Stimulated activated CD4-positive, alpha-beta T cell treated with anti-CD3 and anti-CD28 coated beads, Interleukin-1b, Interleukin-23, amount 100 ng/mL, for 1 hour (primary cell): ENCODE measurements at places on chromosomes 12 and 14.

DNA sequence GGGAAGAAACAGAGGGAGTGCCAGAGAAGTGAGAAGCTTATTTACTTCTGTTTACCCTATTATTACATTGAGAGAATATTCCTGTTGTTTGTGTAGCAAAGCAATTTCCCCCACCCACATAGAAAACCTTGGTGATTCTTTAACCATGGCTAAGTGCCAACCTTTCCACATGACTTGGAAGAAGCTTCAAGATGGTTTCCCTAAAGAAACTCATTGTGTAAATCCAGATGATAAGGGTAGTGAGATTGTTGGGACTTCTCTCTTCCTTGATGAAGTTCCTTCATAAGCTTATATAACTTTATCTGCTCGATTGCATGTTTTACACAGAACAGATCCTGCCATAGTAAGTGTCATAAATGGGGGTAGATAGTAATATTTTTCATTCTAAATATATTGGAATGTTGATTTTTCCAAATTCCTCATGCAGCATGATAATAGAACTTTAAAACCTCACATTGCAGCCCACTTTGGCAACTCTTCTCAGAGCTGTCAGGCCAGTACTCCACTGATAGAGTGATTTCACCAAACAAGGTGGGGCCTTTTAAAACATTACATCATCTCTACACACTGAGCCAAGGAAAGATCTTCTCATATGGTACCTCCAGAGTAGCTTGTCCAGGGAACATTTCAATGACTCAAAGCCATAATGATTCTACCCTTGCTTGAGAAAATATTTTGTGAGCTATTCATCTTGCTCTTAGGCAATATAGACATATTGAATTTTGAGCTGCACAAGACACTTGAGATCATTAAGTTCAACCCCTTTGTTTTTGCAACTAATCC is 47.8 kb upstream of the KIF21A start:
- DNase-seq: no peak

DNA sequence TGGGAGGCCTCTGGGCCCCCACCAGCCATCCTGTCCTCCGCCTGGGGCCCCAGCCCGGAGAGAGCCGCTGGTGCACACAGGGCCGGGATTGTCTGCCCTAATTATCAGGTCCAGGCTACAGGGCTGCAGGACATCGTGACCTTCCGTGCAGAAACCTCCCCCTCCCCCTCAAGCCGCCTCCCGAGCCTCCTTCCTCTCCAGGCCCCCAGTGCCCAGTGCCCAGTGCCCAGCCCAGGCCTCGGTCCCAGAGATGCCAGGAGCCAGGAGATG is 729 bp upstream of the GAPDH start:
- no peak for DNase-seq

- no peak for DNase-seq
Observed at GRCh38 chr12:117850048-117850447, 118.7 kb downstream of the KSR2 start.

GRCh38 chr12:95788637-95789036 is 1.9 kb downstream of the NTN4 start:
- no peak for DNase-seq

DNA sequence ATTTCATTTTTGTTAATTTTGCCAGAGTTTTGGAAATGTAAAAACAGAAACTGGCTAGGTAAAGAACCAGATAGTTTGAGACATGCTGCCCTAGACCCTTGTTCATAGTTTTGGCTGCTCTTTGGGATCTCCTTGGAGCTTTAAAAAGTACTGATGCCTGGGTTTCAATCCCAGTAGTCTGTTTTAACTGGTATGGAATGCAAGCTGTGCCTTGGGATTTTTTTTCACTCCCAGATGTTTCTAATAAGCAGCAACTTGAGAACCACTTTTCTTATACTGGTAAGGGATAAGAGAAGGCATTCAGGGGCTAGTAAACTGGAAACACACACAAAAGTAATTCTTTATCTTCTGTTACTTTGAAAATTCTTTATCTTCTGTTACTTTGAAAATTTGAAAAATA is 18.8 kb downstream of the SLC35F4 start:
- no peak for DNase-seq

DNA sequence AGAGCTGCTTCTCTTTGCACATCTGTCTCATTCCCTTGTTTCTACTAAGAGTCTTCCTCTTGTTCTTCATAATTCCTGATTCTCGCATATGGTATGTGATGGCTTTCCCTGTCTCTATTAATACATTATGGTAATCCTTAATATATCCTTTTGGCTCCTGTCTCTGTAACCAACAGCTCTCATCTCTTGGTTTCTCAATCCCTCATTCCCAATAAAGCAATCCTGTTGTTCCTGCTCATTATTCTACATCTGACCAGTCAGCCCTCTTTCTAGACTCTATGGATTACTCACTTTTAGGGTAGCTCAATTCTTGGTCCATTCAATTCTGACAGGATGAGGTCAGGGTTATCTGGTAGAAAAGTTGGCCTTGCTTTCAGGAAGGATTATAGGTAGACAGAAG is 349.9 kb downstream of the LRIG3 start:
- DNase-seq: no peak

DNA sequence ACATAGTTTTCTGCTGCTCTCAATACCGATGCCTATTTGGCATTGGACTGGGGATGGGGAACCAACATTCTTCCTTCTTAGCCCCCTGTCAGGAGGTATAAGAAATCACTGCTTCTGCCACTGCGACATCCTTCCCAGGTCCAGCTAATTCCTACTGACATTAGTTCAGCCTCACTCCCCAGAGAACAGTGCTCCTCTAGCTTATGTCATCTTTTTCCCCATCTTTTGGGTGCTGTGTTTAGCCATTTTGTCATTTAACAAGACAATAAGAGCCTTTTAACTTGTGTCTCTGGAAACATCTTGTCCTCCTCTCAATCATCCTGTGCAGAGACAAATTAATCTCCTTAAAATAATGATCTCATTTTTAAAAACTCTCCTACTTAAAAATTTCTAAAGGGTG is 167.0 kb upstream of the PLXNC1 start:
- DNase-seq: no peak

- no peak for DNase-seq
Observed at GRCh38 chr12:82876075-82876474, 189.4 kb downstream of the TMTC2 start.

GRCh38 chr14:95763875-95764274 is 50.0 kb upstream of the TCL1A start:
- no peak for DNase-seq

DNA sequence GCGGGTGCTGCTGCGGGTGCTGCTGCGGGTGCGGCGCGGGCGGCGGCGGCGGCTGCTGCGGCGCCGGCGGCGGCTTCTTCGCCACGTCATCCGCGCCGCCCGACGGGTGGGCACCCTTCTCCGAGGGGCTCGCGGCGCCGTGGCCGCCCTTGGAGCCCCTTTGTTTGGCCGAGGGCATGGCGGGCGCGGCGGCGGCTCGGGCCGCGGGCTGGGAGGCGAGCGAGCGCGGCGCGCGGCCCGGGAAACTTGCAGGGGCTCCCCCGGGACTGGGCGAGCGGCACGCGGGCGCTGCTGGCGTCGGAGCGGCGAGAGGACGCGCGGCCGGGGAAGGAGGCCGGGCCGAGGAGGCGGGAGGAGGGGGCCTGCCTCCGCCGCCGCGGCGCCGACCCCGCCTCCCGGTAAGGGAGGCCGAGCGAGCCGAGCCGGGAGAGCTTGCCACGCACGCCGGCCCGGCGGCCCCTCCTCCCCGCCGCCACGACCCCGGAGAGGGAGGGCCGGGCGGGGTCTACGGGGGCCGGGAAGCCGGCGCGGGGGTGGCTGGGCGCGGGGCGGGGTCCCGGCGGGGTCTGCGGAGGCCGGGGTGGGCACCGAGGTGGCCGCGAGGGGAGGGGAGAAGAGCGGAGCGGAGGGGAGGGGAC is at the start of gene CKAP4:
Gene CKAP4, minus strand, starts transcription at position 347 of the 638 bp plus-strand sequence. Its CDS starts 169 bp downstream, at position 178.
- no peak for DNase-seq

DNA sequence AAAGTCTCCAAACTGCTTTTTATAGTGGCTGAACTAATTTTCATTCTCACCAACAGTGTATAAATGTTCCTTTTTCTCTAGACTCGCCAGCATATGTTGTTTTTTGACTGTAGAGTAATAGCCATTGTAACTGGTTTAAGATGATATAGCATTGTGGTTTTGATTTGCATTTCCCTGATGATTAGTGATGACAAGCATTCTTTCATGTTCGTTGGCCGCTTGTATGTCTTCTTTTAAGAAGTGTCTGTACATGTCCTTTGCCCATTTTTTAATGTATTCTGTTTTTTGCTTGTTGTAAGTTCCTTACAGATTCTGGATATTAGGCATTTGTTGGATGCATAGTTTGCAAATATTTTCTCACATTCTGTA is 404.9 kb downstream of the FLRT2 start:
- DNase-seq: no peak

DNA sequence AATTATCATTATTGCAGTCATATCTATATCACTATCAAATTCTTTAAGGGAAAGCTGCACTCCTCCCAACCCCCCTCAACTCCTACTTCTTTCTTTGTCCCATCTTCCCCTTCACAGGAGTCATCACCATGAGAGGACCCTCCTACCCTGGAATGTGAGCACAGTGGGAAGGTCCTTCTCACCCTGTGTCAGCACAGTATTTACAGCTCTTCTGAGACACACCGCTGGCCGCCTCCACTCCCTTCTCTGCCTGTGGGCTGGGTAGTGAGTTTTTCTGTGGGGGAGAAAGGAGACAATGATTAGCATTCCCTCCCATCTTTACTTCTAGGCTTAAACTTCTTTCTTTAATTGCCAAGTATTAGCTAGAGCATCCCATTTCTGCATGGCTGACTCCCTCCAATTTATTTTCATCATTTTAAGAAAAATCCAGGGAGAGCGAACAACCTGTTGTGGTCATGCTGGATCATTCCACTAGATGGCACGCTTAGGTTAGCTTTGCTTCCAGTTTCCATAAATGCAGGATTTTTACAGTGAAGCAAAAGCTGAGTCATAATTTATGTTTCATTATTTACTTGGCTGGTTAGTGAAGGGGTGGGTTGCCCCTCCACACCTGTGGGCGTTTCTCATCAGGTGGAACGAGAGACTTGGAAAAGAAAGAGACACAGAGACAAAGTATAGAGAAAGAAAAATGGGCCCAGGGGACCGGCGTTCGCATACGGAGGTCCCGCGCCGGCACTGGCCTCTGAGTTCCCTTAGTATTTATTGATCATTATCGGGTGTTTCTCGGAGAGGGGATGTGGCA is 188.5 kb downstream of the ALX1 start:
- DNase-seq: no peak

DNA sequence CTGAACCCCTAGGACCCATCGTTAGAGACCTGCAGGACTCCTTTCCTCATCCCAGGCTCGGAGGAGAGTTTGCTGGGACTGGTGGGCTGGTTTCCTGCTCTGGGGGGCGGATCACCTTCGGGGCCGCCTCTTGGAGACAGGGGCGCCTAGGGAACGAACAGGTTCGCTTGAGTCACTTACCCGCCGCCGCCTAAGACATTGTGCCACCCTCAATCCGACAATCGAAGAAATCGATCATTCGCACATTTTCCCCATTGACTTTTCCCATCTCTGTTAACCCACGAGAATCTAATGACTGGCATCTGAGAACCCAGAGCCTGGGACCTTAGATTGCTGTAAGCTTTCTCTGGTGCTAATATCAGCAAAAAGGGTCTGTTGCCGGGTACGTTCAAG is 322 bp downstream of the SLC39A9 start:
- DNase-seq: no peak

DNA sequence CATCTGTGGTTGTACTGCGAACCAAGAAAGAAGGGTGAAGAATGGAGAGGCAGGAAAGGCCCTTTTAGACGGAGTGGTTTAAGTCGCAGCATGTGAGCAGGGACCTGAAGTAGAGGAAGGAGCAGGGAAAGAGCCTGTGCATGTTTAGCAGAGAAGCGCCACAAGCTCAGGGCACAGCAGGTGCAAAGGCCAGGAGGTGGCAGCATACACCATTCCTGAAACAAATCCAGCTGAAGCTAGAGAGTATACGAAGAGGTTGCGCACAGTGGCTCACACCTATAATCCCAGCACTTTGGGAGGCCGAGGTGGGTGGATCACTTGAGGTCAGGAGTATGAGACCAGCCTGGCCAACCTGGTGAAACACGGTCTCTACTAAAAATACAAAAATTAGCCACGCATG is 49.9 kb downstream of the HELB start:
- no peak for DNase-seq

- peak; percentile 79 for DNase-seq
Observed at GRCh38 chr12:12696562-12697383, 790 bp upstream of the GPR19 start.

GRCh38 chr12:122866950-122867607 is 28.8 kb downstream of the VPS37B start:
- DNase-seq: no peak

DNA sequence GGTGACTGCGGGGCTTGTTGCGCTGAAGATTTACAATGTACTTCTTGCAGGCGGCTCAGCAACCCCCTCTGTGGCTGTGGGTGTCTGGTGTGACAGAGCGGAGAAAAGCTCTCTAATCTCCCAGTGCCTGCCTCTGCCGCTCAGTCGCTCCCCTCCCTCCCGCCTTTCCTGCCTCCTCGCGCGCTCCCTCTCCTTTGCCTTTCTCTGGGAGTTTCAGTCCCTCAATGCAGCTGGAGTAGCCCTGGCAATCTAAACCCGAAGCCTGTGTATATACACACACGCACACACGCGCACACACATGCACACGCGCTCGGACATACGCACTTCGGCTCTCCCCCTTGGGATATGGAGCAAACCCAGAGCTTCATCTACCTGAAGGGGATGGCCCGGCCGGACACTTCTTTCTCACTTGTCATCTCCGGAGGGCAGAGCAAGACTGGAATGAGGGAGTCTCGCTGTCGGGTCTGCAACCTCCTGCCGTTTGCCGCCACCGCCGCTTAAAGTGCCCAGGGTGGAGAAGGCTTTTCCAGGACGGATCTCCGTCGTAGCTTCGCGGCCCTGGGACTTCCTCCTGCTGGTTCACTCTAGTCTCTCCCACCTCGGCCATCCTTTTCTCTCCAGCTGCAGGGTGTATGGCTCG is 599 bp upstream of the TRHDE start:
- DNase-seq: no peak

- DNase-seq: no peak
Observed at GRCh38 chr12:34402228-34402898, 380.1 kb downstream of the ALG10 start.

DNA sequence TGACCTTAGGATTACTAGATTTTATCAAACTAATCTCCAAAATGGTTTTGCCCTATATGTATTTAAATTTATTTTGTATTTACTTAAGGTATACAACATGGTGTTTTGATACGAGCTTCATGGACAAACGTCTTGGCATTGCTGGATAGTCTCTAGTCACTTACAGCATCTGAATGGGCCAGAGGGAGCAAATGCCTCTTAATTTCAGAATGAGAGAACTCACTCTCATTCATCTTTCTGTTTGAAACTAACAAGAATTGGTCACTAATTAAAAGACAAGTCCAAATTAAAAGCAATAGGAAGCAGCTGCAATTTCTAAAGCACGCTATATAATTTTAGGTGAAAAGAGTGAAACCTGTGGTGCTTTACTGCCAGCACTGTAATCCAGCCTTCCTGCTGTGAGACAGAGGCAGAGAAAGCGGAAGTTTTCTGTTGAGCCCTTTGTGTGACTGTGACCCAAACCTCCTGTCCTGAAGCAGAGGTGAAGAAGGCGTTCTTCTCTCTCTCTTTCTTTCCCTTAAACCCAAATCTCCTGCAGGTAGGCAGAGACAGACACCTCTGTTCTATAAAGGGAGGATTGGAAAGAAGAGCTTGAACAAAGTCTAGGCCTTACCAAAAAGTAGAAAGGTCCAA is 184.6 kb upstream of the NAV3 start:
- no peak for DNase-seq
